ENCODE measurements at places on chromosomes 13 and 19.

DNA sequence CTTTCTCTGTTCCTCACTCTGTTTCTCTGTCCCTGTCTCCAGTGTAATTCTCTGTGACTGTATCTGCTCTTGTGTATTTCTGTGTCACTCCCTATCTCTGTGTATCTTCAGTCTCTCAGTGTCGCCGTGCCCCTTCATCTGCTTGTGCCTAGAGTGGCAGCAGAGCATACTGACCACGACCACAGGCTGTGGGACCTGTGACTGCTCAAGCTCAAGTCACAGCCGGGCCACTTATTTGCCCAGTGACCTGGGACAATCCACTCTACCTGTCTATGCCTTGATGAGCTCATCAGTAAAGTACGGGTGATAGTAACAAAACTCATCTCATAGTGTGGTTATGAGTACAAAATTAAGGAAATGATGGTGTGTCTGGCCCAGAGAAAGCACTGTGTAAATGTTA is 8.7 kb downstream of the TMEM147 start:
- no peak for DNase-seq

GRCh38 chr19:2207991-2208860 is 27.9 kb downstream of the PLEKHJ1 start:
- DNase-seq: peak; percentile 21

GRCh38 chr13:61600360-61601033 is 184.8 kb upstream of the PCDH20 start:
- no peak for DNase-seq

DNA sequence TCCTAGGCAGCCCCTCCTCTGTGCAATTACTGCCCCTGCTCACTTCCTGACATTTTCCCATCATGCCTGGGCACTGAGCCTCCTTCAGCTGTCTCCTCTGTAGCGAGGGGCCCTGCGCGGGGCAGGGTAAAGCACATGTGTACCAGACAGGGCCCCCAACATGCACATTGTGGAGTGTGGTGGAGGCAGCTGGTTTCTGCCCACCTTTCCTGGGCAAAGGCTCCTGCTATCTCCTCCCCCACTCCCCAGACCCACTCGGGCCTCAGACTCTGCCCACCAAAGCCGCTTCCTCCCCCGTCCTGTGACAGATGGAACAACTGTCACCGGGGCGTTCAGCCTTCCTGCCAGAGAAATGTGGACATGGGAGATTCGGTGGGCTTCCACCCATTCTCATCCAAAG is 2.9 kb upstream of the KPTN start:
- DNase-seq: no peak

DNA sequence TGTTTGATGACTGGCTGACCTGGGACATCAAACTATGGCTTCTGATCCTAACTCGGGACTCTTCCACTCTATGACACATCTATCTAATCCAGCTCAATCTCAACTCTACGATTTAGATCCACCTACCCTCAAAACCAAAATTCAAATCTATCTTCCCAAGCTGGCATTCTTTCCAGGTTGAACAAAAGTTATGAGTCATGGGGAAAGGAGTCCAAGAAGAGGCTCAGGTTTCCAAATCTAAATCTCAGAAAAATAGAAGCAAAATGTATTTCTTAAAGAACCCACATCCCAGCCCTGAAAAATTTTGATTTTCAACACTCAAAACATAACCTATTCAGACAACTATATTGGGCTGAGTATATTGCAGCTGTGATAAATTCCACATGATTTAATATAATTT is 143.9 kb upstream of the IPO5 start:
- DNase-seq: no peak

- no peak for DNase-seq
Observed at GRCh38 chr19:6677495-6677882, 7.5 kb upstream of the TNFSF14 start.

GRCh38 chr13:109231888-109232287 is 554.5 kb downstream of the IRS2 start:
- DNase-seq: no peak

GRCh38 chr13:74187564-74187963 is 53.4 kb upstream of the KLF12 start:
- DNase-seq: no peak

DNA sequence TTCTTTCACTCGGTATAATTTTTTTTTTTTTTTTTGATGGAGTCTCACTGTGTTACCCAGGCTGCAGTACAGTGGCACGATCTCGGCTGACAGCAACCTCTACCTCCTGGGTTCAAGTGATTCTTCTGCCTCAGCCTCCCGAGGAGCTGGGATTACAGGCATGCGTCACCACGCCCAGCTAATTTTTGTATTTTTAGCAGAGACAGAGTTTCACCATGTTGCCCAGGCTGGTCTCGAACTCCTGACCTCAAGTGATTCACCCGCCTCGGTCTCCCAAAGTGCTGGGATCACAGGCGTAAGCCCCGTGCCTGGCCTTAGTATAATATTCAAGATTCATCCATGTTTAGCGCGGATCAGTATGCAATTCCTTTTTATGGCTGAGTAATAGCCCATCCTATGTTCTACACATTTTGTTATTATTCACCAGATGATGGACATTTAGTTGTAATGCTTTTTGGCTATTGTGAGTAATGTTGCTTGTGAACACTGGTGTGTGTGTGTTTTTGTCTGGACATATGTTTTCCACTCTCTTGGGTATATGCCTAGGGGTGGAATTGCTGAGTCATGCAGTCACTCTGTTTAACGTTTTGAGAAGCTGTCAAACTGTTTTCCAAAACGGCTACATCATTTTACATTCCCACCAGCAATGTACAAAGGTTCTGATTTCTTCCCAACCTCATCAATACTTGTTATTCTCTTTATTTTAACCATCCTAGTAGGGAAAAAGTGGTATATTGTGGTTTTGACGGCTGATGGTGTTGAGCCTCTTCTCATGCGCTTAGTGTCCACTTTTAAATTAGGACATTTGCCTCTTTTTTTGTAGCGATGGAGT is 22.9 kb downstream of the PLEKHF1 start:
- no peak for DNase-seq

- DNase-seq: no peak
Observed at GRCh38 chr13:75936791-75937190, 300.7 kb downstream of the LMO7 start.

DNA sequence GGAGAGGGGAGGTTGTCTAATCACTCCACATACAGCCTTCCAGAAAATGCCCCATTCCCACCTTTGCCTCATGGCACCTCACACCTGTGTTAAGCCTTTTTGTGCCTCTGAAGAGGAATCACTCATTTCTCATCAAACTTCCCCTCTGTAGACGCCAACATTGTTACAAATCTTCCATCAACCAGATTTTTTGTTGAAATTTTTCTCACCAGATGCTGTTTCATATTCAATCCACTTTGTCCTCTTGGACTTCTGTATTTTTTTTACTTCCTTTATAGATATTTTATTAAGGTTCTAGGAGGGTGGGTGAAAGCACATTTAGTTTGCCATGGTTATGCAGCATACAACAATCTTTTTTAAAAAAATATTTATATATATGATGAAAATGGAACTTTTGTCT is 74.0 kb downstream of the RUBCNL start:
- no peak for DNase-seq

GRCh38 chr13:21668732-21669275 is 2.1 kb upstream of the FGF9 start:
- no peak for DNase-seq

- DNase-seq: no peak
Observed at GRCh38 chr13:106132216-106132615, 403.2 kb downstream of the EFNB2 start.

- no peak for DNase-seq
Observed at GRCh38 chr19:17590866-17591265, 35.4 kb downstream of the COLGALT1 start.

DNA sequence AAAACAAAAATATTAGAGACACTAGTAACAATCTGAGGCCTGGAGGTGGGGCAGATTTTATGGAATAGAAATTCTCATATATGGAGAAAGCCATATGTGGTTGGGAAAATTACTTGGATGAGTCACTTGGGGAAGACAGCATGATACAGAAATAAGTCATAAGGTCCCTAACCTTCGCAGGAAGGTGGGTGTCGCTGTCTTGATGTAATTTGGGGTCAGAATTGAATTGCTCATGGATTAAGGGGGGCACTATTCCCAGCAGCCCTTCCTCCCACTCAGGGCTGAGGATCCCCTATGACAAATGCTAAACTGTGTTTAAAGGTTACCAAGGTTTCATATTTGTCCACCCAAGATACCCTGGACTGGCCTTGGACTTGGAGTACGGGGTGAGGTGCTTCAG is 5.0 kb downstream of the RDH8 start:
- DNase-seq: no peak

DNA sequence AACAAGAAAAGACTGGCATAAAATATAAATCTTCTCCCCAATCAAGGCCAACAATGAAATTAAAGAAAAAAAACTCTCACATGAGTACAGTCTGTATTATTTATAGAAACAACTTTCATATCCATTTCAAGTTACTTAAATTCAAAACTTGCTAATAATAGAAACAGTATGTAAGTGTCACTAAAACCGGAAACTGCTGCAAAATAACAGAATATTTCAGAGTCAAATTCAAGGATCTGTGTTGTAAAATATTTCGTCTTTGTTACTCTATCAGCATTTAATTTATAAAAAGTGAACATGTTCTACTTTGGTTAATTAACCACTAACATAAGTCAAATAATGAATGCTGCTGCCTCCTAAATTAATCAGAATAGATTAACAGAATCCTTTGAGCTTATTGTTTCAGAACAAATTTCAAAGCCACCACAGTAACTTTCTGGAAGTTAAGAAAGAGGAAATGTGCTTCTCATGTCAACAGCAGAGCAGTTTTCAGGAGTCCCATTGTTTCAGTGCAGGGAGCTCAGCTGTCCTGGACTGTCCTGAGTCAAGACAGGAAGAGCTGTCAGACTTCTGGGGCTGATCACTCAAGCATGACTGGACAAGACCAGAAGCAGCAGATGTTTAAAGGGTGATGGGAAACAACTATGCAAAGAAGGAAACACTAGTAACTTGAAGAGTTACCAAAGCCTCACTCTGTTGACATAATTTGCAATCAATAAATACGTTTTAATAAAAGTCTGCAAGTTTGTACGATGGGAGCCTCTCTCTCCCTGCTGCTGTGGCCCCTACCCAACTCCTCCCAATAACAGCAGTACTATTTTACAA is 76.9 kb downstream of the FOXO1 start:
- DNase-seq: no peak

- no peak for DNase-seq
Observed at GRCh38 chr13:32917504-32917903, 98.7 kb upstream of the KL start.

GRCh38 chr13:113119822-113120189 is 2.8 kb upstream of the F10 start:
- no peak for DNase-seq

DNA sequence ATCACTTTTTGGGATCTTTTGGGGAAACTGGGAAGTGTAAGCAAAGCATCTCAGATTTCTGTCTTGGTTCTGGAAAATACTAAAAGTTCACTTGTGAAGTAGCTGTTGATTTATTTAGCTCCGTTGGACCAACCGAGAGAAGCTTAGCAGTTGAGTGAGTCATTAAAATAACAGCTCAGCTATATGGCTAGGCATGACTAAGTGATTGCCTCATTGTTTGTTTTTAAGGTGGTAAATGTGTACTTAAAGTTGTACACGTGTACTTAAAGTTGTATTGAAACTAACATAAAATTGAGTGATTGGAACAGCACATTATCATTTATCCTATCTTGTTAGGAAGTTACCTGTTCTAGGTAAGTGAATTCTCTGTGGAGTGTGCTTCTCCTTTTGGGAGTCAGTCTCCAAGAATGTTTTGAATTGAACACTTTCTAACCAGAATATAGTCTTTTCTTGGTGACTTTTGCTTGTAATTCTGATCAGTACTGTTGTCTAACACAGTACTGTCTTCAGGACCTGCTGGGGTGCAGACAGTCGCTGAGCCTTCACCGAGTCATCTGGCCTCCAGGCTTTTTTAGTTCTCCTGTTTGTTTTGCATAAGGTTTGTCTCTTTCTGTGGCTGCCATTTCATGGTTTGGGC is 2.9 kb upstream of the DCUN1D2 start:
- DNase-seq: no peak

GRCh38 chr19:2429917-2430535 is 2.6 kb upstream of the TIMM13 start:
- DNase-seq: no peak

DNA sequence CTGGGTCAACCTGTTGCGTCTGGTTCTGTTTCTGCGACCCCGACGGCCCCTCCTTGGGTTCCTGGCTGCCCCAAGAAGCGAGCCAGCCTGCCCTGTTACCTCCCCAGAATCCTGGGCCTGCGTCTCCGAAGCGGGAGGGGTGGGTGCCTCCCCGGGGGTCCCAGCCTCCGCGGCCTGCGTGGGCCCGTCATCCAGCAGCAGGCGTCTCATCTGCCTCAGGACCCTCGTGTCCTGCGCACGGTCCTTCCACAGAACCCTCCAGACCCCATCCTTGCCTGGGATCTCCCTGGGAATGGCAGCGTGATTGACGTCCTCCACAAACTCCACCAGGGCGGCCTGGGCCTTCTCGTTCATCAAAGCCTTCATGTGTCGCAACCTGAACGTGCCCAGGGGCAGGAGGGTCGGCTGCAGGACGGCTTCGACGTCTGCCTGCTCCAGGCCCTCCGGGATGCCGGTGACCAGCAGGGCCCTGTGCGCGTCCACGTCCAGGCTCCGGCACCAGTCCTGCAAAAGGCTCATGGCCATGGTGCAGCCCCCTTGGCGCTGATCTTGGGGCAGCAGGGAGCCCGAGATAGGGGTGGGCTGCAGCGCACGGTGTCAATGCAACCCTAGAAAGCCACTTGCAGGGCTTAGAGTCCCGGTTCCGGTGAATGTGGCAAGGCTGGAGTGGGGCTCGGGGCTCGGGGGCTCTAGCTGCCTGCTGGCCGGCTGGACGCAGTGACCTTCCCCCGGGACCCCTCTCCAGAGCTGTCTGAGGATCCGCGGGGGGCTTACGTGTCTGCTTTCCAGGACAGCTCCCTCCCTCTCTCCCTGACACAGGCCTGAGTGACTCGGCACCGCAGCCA is 504 bp downstream of the PNMA8B start:
- no peak for DNase-seq

DNA sequence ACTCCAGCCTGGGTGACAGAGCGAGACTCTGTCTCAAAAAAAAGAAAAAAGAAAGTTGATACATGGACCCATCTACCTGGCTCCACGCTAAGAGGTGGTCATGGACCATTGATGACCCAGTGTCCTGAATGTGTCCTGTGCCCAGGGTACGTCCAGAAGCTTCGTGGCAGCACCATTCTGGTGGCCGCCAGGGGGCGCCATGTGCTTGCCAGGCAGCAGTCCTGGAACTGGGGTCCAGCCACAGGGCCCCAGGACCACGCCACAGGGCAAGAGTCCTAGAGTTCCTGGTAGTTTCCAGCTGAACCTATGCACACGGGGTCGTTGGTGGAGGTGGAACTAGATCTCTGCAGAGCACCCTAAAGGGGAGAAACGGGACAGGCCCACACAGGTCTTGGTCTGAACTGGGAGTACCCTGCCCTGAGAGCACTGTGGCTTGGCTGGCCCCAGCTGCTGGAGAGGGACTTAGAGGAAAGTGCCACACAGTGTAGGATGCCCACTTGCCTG is 19.9 kb upstream of the FBXO27 start:
- DNase-seq: peak; percentile 69

- DNase-seq: no peak
Observed at GRCh38 chr13:111382411-111382810, 62.0 kb downstream of the TEX29 start.
